ENCODE measurements at places on chromosomes 2 and 18. TPM values are rescaled to one million over a fixed set of nuclear protein-coding genes. Genes with fewer than 3 reads are reported as not detected.
A peak's percentile ranks its signal among the peaks of the same experiment; 100 is the strongest.

MAPK4 gene
- 60.9 TPM for total RNA-seq

OBSL1 gene
- total RNA-seq = 154 TPM

- no peak for DNase-seq
These were observed 249.7 kb downstream of the GLI2 start for GRCh38 chr2:120985174-120985996.

UGT1A8 gene
- total RNA-seq = not detected

DNA sequence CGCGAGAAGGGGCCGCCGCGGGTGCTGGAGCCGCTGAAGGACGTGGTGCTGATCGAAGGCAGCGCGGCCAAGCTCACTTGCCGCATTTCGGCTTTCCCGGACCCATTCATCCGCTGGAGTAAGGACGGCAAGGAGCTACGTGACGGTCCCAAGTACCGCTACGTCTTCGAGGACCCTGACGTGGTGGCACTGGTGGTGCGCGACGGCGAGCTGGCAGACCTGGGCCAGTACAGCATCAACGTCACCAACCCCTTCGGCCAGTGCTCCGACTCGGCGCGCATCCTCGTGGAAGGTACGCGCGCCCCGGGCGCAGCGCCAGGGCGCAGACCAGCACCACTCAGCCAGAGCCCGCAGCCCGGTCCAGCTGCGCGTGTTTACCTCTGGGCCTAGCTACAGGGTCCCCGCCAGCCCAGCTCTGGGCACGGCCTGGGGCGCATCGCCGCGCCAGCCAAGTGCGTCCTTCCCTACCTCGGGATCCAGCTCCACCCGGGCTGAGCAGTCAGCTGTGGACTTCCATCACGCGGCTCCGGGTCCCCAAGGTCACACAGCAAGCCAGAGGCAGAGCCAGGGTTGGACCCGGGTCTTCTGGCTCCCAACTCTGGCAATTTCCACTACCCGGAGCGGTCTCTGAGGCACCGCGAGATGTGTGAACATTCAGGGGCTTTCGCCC lies 1.7 kb upstream of the GMPPA start:
- peak; percentile 62 for DNase-seq

DNA sequence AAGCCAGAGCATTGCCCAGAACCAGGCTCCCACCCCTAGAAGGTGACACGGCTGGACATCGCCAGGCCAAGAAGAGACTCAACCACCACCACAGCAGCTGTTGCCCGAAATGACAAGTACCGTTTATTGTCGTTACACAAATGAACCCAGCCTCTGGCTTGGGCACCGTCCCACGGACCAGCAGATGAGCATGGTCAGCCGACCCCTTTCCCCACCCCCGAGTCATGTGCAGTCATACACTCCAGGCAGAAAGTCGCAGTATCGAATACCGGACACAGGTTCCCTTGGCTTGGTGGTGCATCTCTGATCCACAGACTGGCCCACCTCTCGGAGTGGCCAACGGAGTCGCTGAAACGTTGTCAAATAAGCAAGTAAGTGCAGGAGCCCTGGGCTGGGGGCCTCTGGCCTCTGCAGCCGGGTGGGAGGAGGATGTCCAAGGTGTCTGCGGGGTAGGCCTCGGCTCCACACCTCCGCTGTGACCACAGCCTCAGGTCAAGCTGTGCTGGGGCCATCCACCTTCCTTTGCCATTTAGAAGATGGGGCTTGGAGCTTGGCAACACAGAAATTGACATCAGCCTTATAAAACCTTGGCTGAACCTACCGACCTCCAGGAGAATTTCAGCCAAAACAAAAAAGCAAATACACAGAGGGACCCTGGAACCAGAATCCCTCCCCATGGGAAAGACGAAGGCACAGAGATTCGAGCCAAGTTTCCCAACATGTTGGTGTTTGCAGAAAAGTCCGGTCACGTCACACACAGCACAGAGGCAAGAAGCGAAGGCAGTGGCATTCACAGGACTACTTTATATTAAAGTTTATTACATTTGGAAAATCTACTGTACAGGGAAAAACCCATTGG lies 24.0 kb downstream of the SDC1 start:
- no peak for DNase-seq

PUS10 gene
- total RNA-seq = 10.0 TPM

DNA sequence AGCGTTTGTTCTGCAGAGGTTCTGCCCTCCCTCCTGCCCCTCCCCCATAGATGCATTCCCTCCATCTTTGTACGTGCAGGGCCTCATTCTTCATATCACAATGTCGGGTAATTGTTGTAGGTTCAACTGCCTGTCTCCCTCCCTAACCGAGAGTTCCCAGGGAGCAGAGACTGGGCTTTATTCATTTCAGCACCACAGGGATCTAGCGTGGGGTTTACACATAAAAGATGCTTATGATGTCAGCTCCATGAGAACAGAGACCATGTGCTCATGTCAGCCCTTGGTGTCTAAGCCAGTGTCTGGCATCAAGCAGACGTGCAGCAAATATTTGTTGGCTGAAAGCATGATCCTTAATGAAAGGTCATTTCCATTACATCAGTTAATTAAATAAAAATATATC lies 298.9 kb upstream of the TRIB2 start:
- no peak for DNase-seq

DNA sequence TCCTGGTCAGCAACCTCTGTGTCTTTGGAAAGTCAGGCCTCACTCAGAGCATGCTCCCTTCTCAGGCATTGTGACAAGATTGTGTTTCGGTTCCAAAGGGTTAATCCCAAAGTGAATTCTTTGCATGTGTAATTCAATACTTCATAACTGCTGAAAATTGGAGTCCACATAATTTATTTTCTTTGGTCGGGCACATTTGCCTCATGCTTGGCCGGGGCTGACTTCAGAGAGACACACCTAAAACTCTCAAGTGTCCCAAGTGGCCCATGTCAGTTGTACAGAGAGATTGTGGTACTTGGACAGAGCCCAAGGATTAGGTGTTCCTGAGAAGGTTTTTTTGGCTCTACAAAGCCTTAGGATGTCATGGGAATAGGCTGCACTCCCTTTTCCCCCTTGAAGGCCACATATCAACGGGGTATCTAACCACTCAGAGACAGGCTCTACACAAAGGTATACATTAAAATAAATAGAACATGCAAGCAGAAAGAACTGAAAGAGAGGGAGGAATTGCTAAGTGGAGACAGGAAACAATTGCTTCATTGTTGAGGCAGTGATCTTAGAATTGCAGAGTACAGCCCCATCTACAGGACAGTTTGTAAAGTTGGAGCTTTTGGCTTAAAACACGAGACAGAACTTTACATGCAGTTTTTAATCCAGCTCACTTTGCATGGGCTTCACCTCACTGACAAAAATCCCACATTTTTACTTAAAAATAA lies 1232.3 kb upstream of the ZEB2 start:
- DNase-seq = peak; percentile 54

GRCh38 chr2:190443778-190444481 lies 35.8 kb downstream of the MFSD6 start:
- DNase-seq = peak; percentile 52

TEKT4 gene
- total RNA-seq = not detected

EGR4 gene
- not detected for total RNA-seq

SOWAHC gene
- 6.6 TPM for total RNA-seq

METTL4 gene
- total RNA-seq = 1.3 TPM

ITGA4 gene
- total RNA-seq = 3.1 TPM

DNA sequence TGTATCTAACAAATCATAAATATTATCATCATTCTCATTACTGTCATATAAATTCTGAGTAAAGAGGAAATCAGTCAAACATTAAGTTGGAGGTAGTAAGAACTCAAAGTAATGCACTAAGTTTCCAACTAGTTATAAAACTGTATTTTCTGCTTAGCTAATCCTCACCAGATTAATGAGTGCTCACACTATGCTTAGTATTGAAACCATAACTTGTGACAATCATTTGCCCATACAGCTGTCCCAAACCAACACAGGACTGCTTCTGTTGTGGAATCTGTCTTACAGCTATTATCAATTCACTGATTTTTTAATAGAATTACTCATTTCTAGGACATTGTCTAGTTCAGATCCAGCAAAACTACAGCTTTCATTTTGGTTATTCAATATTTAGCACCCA lies 41.5 kb upstream of the TANK start:
- no peak for DNase-seq

DNA sequence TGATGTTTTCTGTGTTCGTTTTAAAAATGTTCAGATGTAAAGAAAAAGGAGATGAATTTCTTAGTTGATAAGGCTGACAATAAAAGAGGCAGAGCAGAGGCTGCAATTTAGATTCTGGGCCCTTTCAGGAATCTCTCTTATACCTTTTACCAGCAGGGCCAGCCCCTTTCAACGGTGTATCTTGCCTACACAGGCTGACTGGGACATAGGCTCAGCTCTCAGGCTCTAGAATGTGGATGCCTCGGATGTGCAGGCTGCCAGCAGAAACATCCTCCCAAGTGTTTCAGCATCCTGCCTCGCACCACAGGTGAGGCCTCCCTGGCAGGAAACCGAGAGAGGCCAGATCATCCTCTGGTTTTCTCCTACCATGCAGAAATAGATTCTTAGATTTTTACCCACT lies 3.4 kb downstream of the C2orf80 start:
- DNase-seq = no peak

- DNase-seq = no peak
These were observed 1.4 kb downstream of the NPAS2 start for GRCh38 chr2:100821255-100821910.

GRCh38 chr18:75845413-75845812 lies 417.9 kb upstream of the SMIM21 start:
- DNase-seq = no peak

DNA sequence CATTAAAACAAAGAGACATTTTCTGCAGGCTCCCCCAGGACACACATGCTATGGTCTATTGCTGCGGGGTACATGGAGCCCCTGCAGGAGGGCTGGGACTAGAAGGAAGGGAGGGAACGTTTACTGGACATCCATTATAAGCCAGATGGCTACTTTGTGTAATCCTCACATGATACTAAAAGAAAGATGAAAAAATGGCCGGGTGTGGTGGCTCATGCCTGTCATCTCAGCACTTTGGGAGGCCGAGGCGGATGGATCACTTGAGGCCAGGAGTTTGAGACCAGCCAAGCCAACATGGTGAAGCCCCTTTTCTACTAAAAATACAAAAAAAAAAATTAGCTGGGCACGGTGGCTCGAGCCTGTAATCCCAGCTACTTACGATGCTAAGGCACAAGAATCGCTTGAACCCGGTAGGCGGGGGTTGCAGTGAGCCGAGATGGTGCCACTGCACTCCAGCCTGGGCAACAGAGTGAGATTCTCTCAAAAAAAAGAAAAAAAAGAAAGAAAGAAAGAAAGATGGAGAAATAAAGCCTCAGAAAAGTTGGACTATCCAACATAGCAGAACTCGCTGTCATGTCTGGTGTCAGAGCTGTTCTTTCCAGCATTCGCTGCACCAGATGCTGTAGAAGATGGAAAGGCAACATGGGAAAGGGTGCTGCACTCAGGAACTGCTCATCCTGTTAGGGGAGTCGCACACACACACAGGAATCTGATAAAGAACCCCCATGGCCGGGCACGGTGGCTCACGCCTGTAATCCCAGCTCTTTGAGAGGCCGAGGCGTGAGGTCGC lies 7.8 kb upstream of the MYCN start:
- DNase-seq = no peak

- no peak for DNase-seq
These were observed 20.5 kb downstream of the KIAA1328 start for GRCh38 chr18:36849288-36850006.

DNA sequence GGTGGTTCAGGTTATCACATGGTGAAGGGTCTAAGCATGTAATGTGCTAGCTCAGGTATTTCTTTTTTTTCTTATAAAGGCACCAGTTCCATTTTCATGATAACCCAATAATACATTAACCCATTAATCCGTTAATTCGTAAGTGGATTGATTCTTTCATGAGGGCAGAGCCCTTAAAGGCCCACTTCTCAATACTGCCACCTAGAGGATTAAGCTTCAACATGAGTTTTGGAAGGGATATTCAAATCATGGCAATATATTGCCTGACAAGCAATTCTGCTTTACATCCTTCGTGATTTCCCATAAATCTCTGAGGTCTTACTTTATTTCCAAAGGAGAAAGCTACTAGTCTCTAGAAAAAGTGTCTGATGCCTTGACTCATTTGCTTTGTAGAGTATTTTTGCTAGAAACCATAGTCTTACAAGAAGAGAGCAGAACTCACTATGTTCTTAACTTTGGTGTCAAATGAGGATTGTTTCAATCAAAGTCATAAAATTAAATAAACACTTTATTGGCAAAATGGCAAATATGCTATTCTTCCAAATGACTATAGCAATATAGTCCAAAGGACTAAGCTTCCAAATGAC lies 271.3 kb downstream of the KCNS3 start:
- no peak for DNase-seq

- DNase-seq = peak; percentile 41
These were observed 1.4 kb upstream of the ANKRD39 start for GRCh38 chr2:96859099-96859649.

DNA sequence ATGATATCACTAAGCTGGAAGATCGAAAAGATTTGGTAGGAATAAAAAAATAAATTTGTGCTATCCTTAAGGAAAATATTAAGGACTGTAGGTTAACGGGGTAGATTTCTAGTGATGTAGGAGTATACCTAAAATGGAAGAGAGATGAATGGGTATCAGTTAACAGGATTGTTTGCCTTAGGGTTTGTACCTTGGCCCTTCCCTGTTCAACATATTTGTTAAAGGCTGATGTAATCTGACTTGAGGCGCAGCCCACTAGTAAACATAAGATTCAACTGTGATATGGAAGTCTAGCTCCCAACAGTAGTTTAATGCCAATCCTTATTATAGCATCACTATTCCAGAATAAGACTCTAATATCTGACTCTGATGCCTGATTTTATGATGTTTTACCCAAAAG lies 685.2 kb downstream of the DCC start:
- DNase-seq = no peak

KCNG2 gene
- total RNA-seq = 0.50 TPM

- peak; percentile 64 for DNase-seq
These were observed 3.0 kb downstream of the ZNF516 start for GRCh38 chr18:76491776-76492668.

DNA sequence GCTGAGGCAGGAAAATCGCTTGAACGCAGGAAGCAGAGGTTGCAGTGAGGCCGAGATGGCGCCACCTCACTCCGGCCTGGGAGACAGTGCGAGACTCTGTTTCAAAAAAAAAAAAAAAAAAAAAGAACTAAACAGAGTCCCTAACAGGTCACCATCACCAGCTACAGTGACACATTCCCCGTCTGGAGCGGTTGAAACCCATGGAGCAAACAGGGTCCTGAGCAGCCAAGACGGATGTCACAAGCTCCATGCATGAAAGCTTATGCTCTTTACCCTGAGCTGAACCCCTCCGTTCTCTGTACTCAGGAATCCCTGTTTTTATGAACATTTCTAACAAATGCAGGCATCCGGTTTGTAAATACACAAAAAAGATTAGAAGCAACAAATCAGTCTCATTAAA lies 55.9 kb upstream of the LAPTM4A start:
- no peak for DNase-seq

- no peak for DNase-seq
These were observed 77.7 kb downstream of the MEMO1 start for GRCh38 chr2:31933066-31933465.
